ENCODE measurements at places on chromosomes 4 and X. TPM values are rescaled to one million over a fixed set of nuclear protein-coding genes. Genes with fewer than 3 reads are reported as not detected.

- DNase-seq, result no peak
These were observed 11.7 kb upstream of the PRPS2 start for GRCh38 chrX:12779534-12779933.

- DNase-seq, result no peak
These were observed 41.9 kb downstream of the CNGA1 start for GRCh38 chr4:47974566-47974965.

The BLTP1 gene
- 102 TPM for polyA plus RNA-seq

GRCh38 chr4:6884341-6884870 is 25.2 kb upstream of the TBC1D14 start:
- no peak for DNase-seq

DNA sequence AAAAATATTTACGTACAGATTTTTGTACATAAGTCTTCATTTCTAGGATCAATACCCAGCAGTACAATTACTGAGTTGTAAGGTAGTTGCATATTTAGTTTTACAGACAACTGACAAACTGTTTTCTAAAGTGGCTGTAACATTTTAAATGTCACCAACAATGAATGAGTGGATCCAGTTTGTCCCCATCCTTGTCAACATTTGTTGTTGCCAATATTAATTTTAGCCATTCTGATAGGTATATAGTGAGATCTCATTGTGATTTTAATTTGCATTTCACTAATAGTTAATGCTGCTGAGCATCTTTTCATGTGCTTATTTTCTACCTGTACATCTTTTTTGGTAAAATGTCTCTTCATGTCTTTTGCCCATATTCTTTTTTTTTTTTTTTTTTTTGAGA is 30.9 kb upstream of the NOCT start:
- no peak for DNase-seq

Measured in left kidney (tissue), 8 donors.